ENCODE measurements at places on chromosomes 13 and 19.

GRCh38 chr19:19059837-19060611 is 3.8 kb upstream of the SLC25A42 start:
- H3K27ac ChIP-seq = no peak overlapping the region
- peaks cover 6% of the 10 kb centered on the region for H3K4me1 ChIP-seq
- DNase-seq = no peak
- no peak overlapping the region for H3K4me3 ChIP-seq

DNA sequence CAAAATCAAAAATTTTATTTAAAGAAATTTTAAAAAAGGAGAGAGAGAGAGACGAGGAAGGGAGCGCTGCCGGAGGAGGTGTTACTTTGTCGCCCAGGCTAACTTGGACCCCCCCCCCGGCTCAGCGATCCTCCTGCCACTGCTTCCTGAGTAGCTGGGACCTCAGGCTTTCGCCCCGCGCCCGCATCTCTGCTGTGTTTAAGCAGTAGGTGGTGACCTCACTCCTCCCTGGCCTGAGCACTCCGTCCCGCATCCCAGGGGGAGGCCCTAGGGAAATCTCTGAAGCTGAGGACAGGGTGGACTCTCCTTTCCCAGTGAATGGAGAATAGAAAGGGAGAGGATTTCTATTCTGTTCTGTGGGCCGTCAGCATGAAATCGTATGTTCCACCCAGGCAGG is 485 bp upstream of the ZNF845 start:
- no peaks in the 10 kb centered on the region for H3K36me3 ChIP-seq
- no peaks in the 10 kb centered on the region for H3K27me3 ChIP-seq
- no peak for DNase-seq
- H3K4me3 ChIP-seq = peak overlapping the region; percentile 57
- peaks cover 5% of the 10 kb centered on the region for H3K4me1 ChIP-seq
- H3K27ac ChIP-seq = peak overlapping the region; percentile 43

- H3K4me1 ChIP-seq = peaks cover 22% of the 10 kb centered on the region
- peak overlapping the region; percentile 78 for H3K27ac ChIP-seq
- H3K36me3 ChIP-seq = no peaks in the 10 kb centered on the region
- DNase-seq = peak; percentile 78
- no peaks in the 10 kb centered on the region for H3K27me3 ChIP-seq
- no peak overlapping the region for H3K4me3 ChIP-seq
Measured at GRCh38 chr19:778910-779653, 18.2 kb upstream of the PTBP1 start.

DNA sequence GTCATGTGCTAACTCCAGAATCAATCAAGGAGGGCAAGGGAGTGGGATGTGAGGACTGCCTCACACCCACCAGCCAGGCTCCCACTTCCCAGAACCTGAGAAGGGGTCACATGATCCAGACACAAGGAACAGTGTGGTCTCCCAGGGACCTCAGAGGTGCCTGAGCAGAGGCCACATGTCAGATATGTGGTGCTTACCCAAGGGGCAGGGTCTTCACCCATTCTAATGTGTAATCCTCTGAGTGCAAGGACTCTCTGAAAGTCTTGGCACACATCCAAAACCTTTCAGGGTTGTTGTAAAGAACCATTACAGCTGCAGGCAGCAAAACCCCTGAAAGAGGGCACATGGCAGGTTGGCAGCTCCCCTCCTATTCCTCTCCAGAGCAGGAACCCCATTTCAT is 656.6 kb downstream of the UQCRFS1 start:
- H3K4me1 ChIP-seq = no peaks in the 10 kb centered on the region
- H3K27ac ChIP-seq = no peak overlapping the region
- no peak overlapping the region for H3K4me3 ChIP-seq
- H3K27me3 ChIP-seq = no peaks in the 10 kb centered on the region
- H3K36me3 ChIP-seq = no peaks in the 10 kb centered on the region

- peaks cover 22% of the 10 kb centered on the region for H3K36me3 ChIP-seq
- no peak overlapping the region for H3K27ac ChIP-seq
- no peaks in the 10 kb centered on the region for H3K27me3 ChIP-seq
- H3K4me1 ChIP-seq = no peaks in the 10 kb centered on the region
Measured at GRCh38 chr19:16222806-16223205, 25.1 kb downstream of the AP1M1 start.

All from keratinocyte (primary cell).